Chondrocyte (in vitro differentiated cells): ENCODE measurements at places on chromosomes 3 and 15. TPM values are rescaled to one million over a fixed set of nuclear protein-coding genes. Genes with fewer than 3 reads are reported as not detected.

- H3K36me3 ChIP-seq, result peaks cover 2% of the 10 kb centered on the region
- peak overlapping the region; percentile 79 for H3K4me3 ChIP-seq
- no peak for DNase-seq
- no peaks in the 10 kb centered on the region for H3K27me3 ChIP-seq
- peak overlapping the region; percentile 85 for H3K27ac ChIP-seq
Measured at GRCh38 chr15:56917652-56918045, 795 bp upstream of the TCF12 start.

GRCh38 chr3:5006755-5007202, 27.5 kb downstream of the BHLHE40 start:
- H3K27me3 ChIP-seq, result no peaks in the 10 kb centered on the region
- no peak overlapping the region for H3K27ac ChIP-seq
- H3K4me1 ChIP-seq, result peaks cover 3% of the 10 kb centered on the region
- DNase-seq, result no peak
- no peaks in the 10 kb centered on the region for H3K36me3 ChIP-seq

Gene CLRN1
- not detected in 3 replicates for total RNA-seq

DNA sequence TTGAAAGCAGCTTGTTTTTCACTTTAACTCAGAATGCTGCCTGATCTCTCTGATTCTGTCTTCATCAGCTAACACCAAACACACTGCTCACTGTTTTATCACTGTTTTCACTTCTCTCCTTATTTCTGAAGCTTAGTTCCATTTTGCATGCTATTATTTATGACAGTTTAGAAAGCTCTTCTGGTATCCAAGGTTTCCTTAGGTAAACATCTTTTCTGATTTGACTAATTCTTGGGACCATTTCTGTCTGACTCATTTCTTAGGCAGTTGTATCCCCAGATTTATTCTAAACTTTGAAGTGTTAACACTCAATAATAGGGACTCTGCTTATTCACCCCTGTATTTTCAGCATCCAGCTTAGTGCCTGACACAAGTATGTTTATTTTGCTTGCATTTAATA, 167.7 kb downstream of the BCHE start:
- DNase-seq, result no peak
- H3K36me3 ChIP-seq, result no peaks in the 10 kb centered on the region
- H3K27me3 ChIP-seq, result peaks cover 9% of the 10 kb centered on the region
- no peak overlapping the region for H3K4me3 ChIP-seq

- H3K4me3 ChIP-seq, result no peak overlapping the region
- H3K4me1 ChIP-seq, result peaks cover 13% of the 10 kb centered on the region
- H3K27me3 ChIP-seq, result peaks cover 19% of the 10 kb centered on the region
Measured at GRCh38 chr15:33561967-33562366, 251.2 kb downstream of the RYR3 start.

Gene PPP1R14D
- total RNA-seq, result not detected in 3 replicates

Gene CLDN1
- total RNA-seq, result 7.3 to 13.8 TPM (median 13.1 TPM) in 3 replicates

DNA sequence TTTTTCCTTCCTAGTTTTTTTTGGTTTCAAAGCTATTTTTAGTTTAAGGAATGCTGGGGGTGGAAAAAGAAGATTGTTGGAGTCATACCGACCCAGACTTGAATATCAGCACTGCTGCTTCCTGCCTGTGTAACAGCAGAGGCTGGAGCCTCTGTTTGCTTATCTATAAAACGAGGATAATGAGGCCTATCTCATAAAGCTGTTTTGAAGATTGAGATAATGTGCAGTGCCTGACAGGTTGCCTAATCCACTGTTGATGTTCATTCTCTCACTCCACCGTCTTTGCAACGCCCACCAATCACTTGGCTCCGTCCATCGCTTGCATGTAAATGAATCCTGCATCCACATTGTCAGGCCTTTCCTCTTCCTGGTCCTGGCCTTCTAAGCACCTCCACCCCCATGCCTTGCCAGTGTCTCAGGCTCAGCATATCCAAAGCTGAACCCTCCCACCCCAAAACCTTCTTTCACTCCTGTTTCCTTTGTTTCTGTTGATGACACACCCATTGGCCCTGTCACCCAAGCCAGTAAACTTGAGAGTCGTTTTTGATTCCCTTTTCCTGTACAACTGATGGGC, 94.9 kb downstream of the MEX3B start:
- no peaks in the 10 kb centered on the region for H3K36me3 ChIP-seq
- peaks cover 58% of the 10 kb centered on the region for H3K4me1 ChIP-seq
- no peaks in the 10 kb centered on the region for H3K27me3 ChIP-seq

DNA sequence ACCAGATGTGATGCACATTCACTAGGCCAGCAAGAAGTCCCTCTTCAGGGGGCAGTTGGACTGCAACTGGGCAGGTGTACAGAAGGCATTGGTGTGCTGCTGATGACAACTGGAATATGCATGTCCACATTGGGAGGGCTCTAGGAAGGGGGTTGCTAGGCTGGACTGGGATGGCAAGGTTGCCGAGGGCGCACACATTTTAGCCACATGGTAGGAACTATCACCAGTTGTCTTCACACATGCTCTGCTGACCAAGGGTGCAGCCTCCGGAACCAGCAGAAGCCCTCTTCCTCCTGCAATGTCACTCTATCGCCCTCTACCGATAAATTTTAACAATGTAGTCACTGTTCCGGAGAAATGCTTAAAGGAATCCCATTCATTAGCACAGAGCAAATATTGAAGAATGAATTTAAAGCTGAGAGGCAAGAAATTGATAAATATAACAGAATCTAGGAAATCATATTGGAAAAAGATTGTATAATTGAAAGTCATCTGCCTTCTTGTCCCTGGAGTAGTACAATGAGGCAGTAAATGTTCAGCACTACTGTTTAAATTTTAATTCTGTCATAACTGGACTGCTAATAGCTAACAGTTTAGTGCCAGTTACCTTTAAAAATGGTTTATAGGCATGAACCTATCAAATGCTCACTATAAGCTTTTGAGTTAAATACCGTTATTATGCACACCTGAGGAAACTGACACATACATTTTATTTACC, 22.6 kb upstream of the LYSMD4 start:
- H3K36me3 ChIP-seq, result no peaks in the 10 kb centered on the region
- H3K27ac ChIP-seq, result no peak overlapping the region
- H3K4me1 ChIP-seq, result peaks cover 5% of the 10 kb centered on the region
- H3K4me3 ChIP-seq, result no peak overlapping the region
- DNase-seq, result no peak
- H3K27me3 ChIP-seq, result no peaks in the 10 kb centered on the region

Gene GP9
- not detected in 3 replicates for total RNA-seq
